Skeletal muscle cell (primary cell): ENCODE measurements at places on chromosomes 2 and 18.
A peak's percentile ranks its signal among the peaks of the same experiment; 100 is the strongest.

GRCh38 chr2:14903709-14904374 is 271.3 kb downstream of the LRATD1 start:
- no peak for DNase-seq

DNA sequence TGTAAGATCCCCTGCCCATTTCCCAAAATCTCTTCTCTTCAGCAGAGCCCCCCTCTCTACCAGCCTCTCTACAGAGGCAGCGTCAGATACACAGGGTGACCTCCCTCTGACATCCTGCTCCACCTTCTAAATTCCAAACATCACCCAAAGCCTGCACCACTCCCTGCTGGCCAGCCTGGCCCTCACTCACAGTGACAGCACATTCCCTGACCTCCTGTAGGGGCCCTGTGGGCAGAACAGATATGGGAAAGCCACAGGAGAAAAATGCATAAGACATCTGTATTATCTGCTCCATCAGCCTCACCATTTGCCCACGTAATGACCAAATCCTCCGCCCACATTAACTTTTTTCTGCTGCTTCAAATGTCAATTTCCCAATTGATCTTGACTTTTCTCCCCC is 40.6 kb downstream of the TRABD2A start:
- no peak for DNase-seq

DNA sequence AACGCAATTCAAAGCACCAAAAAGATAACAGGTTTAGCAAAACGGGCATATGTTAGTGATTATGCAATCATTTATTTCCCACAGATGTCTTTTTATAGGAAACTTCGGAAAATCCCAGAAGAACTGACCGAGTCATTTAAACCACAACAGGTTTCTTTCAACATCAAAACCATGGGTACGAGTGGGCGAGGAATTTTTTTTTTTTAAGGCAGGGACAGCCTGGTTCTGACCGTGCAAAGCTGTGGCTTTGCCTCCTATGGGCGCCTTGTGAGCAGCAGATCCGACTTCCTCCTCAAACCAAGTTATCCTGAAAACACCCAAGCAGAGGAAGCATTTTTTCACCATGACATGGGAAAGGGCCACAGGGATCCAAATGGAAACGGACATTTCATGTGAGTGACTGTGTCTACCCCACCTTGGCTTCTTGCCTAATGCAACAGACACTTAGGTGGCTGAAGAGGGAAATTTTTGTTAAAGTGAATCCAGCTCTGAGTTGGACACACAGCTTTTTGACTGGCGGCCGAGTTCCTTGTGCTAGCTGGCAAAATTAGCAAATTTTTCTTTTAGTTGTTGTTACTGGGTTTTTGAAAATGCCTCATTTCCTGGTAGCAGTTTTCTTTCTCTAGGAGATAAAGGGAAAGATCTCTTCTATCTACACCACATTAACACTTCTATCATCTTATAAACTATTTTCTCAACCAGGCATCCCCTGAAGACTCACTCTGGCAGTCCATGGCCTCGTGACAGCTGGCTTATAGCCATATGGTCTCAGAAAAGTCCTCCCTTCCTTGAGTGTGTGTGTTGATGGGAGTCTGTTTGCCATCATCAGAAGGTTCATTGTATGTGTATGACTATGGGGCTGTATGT is 487.4 kb upstream of the ZEB2 start:
- DNase-seq, result peak; percentile 97

DNA sequence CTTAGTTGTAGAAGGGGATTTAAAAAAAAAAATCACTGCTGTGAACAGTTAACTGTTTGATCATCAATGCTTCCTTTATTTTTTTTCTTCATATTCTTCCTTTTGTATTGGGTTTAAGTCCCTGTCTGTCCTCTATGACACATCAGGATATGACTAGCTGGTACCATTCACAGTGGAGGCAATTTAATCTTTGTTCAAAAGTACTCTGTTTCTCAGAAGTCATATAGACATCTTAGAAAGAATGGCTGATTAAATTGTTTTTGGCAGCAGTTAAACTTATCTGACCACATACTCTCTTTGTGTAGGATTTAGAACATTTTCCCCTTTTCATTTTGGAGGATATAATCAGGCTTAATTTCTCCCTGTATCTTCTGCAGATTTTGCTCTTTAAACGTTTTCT is 807.8 kb upstream of the CDH2 start:
- peak; percentile 17 for DNase-seq

GRCh38 chr18:13290856-13291271 is 72.3 kb downstream of the LDLRAD4 start:
- no peak for DNase-seq

GRCh38 chr2:7363906-7364305 is 446.7 kb downstream of the RNF144A start:
- DNase-seq, result no peak

DNA sequence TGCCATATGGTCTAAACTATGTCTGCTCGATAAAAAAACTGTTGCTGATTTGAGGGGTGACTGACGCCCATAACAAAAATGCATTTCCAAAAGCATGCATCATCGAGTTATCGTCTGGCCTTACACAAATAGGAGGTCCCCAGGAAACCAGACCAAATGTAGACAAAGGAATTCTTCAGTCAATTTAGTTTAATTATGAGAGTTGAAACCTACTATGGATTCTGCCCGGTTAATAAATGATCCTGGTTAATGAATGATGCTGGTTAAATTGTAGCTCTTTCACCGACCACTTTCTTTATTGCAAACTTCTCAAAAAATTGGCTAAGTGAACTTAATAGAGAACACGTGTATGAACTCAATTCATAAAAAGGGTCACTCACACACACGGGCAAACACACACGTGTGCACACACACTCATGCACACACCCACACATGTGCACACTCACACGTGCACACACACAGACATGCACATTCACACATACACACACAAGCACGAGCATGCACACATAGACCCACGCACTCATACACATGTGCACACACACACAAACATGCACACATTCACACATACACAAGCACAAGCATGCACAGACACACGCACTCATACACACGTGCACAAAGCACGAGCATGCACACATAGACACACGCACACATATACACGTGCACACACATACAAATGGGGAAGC is 59.0 kb upstream of the SALL3 start:
- DNase-seq, result no peak

GRCh38 chr2:85653996-85654395 is 14.0 kb downstream of the SFTPB start:
- DNase-seq, result no peak

DNA sequence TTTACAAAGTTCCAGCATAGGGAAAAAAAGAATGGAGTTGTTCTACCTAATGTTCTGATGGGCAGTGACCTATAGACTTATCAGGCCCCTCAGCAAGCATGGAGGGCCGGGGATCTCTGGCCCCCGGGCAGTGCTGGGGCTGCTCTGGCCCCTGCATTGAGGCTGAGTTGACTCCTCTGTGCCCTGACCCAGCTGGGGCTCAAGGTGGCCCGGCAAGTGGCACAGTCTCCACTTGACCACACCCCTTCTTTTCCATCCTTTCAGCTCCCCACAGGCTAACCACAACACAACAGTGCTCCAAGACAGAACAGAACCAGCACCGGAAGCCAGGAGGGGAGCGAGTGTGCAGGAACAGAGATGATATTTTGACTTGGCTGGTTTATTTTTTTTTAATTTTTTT is 19.9 kb downstream of the TOGARAM2 start:
- no peak for DNase-seq

- DNase-seq, result no peak
Observed at GRCh38 chr2:30439879-30440278, 7.2 kb upstream of the LCLAT1 start.

GRCh38 chr18:62236252-62236651 is 49.2 kb downstream of the RELCH start:
- no peak for DNase-seq

DNA sequence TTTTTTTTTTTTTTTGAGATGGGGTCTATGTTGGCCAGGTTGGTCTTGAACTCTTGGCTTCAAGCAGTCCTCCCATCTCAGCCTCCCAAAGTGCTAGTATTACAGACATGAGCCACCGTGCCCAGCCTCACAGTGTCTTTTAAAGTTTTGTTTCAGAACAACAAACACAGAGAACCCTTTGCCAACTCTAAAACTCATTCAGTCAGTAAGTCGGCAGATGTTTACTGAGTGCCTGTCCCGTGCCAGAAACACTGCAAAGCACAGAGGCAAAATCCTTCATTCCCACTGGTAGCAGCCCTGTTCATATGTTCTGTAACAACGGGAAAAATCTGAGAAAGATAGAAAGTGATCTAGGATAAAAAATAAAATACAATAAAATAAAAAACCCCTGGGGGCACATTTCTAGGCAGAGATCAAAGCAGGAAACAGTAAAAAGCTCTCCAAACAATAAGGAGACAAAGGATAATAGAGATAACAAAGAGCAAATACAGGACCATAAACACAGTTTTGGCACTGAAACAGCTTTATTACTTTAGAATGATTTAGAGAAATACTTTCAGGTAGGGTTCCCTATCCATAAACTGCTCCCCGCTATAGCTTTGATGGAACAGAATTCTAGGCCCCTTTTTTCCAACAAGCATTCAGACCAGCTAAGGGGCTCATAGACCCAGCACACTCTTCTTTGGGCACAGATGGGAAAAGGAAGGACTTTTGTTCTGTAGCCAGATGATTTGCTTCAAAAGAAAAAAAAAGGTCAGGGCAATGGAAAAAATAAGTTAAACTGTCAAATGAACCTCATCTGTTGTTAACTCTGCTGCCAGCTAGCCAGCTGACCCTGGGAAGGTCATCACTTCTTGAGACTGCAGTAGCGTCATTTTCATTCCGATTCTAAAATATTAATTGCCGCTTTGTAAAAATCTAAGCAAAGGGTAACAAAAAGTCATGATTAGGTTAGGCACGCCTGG is 212.3 kb downstream of the CDH20 start:
- no peak for DNase-seq

GRCh38 chr2:154336201-154336600 is 362.3 kb upstream of the KCNJ3 start:
- DNase-seq, result no peak

DNA sequence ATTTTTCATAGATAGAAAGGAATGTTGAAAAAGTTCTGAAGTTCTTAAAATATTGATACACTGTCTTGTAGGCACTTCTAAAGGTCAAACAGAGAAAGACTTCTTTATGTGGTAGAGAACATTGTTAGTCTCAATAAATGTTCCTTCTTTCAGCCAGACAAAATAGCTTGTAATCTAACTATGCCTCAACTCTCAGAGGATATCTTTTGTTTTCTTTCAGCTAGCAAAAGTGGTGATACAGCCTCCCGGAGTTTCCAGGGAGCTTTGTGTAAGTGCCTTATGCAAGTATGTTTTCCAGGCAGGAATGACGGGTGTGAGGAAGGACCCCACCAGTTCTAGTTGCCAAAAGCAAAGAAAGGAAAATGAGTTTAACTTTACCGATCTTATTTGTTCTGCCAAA is 452.1 kb upstream of the ST6GAL2 start:
- DNase-seq, result no peak

GRCh38 chr2:150528861-150529801 is 41.7 kb upstream of the RND3 start:
- peak; percentile 62 for DNase-seq

DNA sequence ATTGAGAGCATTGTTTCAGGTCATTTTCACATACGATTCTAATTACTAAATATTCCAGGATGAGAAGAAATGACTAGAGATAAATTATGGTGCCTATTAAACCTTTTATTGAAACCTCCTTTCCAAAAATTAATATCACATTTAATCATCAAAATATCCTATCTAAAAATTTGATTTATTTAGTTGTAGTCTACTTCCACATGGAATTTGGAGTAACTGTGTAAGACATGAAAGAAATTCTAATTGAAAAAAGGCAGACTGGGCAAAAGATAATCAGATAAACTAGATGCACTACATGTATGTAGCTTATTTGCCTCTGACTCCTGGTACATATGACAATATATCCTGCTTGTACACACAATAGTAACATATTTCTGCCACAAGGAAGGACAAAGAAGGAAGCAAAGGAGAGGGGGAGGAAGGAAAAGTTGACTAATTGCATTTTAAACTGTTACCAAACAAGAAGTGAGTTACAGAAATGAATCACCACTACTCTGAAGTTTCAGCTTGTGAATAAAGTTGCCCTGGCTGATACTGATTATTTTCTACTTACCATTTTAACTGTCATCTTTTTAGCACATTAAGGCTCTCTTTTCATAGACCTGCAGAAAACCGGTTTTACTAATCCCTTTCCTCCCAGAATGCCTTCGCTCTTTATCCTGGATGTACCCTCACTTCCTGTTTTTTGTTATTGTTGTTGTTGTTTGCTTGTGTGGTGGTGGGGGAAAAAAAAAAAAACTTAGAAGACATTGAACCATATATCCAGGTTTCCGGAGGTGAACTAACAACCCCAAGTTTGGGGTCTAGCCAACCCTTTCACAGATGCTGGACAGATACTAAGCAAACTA is 28.4 kb downstream of the NRXN1 start:
- DNase-seq, result no peak

GRCh38 chr2:237164474-237165042 is 78.9 kb downstream of the COPS8 start:
- no peak for DNase-seq

GRCh38 chr18:9434122-9434701 is 41.1 kb upstream of the RALBP1 start:
- no peak for DNase-seq

DNA sequence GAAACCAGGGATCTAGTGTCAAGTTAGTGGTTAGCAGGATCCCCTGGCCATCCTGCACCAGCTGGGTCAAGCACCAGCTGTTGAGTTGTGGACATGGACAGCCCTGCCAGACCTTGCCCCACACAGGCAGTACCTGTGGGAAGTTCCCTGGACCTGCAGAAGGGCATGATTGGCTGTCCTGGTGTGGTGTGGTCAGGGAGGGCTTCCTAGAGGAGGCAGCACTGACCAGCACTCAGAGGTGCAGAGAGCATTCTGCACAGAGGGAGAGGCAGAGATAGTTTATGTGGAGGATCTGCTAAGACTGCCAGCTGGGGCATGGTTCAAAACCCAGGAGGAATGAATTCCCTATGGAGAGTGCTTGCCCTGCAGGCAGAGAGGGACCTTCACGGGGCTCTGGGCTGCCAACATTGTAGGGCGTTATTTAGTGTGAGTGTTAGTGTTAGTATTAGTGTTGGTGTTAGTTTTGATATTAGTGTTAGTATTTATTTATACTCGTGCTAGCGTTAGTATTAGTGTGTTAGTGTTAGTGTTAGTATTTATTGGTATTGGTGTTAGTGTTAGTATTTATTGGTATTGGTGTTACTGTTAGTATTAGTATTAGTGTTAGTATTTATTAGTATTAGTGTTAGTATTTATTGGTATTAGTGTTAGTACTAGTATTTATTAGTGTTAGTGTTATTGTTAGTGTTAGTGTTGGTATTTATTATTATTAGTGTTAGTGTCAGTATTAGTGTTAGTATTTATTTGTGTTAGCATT is 31.9 kb downstream of the TWIST2 start:
- no peak for DNase-seq

DNA sequence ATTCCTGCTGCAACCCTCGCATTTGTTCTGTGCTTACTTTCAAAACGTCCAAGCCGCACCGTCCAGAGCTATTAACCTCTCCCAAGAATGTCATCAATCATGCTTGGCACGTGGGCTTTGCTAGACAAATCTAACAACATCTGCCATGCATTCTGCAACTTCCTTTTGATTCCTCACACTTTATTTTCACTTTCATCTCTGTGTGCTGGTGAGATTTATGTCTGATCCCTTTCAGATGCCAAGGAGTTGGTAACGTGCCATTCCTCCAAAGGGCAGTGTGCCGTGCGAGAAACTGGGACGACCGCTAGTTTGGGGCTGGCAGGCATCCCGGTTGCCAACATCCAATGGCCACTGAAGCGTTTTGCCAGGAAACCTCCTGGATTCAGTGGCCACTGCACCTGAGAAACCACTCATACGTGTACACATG is 230.0 kb upstream of the PARD3B start:
- no peak for DNase-seq
